Ovary (tissue), 10 donors: ENCODE measurements at places on chromosomes 2 and 18.
A peak's percentile ranks its signal among the peaks of the same experiment; 100 is the strongest.

GRCh38 chr2:217864963-217865772 is 137.6 kb downstream of the TNS1 start:
- no peak for DNase-seq

DNA sequence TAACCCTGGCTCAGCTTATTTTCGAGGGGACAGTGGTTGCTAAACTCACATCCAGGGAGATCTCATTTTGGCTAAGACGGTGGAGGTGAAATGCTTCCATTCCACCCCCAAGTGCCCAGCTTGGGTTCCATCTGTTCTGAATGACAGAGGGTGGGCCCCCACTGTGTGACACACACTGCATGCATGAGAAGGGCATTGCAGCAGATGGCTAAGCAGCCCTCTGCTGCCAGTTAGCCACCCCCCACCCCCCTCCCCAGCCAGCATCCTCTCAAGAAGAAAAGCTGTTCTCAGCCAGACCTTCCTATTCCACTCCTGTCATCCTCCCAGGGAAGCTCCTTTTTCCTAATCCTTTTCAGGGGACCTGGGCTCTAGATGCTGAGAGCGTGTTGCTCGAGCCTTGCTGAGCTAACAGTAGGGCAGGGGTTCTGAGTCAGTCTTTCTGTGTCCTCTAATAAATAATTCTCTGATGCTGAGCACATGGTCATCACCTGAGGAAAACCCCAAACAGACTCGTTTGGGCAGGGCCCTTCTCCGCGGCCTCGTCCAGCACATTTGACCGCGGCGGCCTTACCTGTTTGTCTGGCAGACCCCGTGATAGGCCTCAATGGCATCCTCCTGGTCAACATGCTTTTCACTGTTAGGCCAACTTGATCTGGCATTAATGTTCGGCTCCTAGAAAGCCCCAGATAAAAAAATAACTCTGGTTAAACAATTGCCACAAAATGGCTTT is 49.5 kb upstream of the ACAA2 start:
- no peak for DNase-seq

GRCh38 chr2:157480182-157480961 is 36.5 kb upstream of the CYTIP start:
- no peak for DNase-seq

GRCh38 chr2:151551556-151551955 is 141.9 kb downstream of the RIF1 start:
- DNase-seq, result no peak

- DNase-seq, result no peak
These were observed 4.6 kb upstream of the SDC1 start for GRCh38 chr2:20229322-20230113.

- no peak for DNase-seq
These were observed 1579.4 kb upstream of the TMEFF2 start for GRCh38 chr2:193774166-193774565.

DNA sequence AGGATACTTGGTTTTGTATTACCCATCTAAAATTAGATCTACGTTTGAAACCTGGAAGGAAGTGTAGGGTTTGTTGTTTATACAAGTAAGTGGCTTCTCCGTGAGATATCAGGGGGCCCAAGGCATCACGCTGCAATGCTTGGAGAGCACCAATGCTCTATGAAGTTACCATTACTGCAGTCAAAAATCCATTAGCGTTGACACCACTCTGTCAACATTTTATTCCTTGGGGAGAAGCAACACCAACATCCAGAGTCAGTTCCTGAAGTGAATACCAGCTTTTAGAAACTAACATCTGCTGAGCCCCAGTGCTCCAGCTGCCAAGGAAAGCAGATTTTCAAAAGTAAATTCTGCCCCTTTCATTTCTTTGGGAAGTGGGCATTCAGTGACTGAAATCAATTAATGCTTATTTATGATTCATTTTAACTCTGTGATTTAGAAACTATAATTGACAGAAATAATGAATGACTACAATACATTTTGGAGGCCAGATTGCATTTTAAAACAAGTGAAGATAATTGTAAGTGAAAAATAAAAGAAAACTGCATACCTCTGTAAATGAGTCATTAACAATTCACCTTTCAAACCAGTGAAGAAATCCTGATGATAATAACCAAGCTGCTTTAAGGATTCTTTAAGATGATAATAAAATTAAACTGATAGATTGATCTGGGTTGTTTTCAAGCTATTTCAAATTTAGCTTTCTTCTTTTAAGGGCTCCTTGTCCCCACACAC is 30.5 kb downstream of the LRP1B start:
- DNase-seq, result no peak

GRCh38 chr18:55324166-55324565 is 263.8 kb downstream of the TCF4 start:
- no peak for DNase-seq

DNA sequence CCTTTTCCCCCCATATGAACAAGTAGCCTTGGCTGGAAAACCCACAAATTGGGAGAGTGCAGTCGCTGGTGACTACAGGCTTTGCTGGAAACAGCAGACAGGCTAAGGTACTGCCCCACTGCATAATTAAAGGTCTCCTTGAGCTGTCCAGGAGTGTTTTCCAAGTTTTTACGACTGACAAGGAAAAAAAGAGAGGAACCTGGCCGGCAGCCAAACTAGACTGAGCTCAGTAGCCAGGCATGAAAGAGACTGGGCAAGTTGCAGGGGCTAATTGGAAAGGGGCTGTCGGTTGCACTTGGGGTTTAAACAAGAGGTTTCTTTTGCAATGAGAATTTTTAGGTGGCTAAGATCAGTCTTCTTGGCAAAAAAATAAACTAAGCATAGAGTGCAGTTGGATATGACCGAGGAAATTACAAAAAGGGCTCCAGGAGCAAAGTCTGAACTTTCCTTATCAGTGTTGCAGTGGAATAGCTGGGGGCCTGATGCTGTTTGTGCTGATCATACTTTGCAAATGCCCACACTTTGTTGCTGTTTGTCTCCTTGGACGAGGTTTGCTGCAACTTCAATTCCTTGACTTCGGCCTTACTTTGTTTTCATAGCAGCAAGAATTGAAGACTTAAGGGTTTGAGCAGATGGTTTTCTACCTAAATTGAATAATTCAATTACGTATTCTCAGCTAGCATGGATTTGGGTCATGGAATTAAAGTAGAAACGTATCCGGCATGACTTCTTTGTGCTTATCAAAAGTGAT is 2.1 kb downstream of the GULP1 start:
- DNase-seq, result peak; percentile 75

- DNase-seq, result no peak
These were observed 40.2 kb downstream of the SLC14A1 start for GRCh38 chr18:45764000-45764686.

GRCh38 chr2:20930928-20931327 is 108.0 kb upstream of the LDAH start:
- DNase-seq, result peak; percentile 8

- DNase-seq, result no peak
These were observed 1.9 kb downstream of the CHRNG start for GRCh38 chr2:232541195-232541960.

- no peak for DNase-seq
These were observed 111.7 kb upstream of the SCN1A start for GRCh38 chr2:166239548-166239947.

- DNase-seq, result no peak
These were observed 52.7 kb downstream of the PHLPP1 start for GRCh38 chr18:62767836-62768557.

DNA sequence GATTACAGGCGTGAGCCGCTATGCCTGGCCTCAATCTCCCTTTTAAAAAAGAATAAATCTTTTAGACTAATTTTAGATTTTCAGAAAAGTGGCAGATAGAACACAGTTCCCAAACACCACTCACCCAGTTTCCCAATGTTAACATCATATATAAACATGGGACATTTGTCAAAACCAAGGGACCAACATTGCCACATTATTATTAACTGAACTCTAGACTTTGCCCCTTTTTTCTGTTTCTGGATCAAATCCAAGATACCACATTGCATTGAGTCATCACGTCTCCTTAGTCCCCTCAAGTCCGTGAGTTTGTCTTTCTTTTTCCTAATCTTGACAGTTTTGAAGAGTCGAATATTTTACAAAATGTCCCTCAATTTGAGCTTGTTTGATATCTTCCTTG is 2.4 kb downstream of the C2orf42 start:
- DNase-seq, result no peak

DNA sequence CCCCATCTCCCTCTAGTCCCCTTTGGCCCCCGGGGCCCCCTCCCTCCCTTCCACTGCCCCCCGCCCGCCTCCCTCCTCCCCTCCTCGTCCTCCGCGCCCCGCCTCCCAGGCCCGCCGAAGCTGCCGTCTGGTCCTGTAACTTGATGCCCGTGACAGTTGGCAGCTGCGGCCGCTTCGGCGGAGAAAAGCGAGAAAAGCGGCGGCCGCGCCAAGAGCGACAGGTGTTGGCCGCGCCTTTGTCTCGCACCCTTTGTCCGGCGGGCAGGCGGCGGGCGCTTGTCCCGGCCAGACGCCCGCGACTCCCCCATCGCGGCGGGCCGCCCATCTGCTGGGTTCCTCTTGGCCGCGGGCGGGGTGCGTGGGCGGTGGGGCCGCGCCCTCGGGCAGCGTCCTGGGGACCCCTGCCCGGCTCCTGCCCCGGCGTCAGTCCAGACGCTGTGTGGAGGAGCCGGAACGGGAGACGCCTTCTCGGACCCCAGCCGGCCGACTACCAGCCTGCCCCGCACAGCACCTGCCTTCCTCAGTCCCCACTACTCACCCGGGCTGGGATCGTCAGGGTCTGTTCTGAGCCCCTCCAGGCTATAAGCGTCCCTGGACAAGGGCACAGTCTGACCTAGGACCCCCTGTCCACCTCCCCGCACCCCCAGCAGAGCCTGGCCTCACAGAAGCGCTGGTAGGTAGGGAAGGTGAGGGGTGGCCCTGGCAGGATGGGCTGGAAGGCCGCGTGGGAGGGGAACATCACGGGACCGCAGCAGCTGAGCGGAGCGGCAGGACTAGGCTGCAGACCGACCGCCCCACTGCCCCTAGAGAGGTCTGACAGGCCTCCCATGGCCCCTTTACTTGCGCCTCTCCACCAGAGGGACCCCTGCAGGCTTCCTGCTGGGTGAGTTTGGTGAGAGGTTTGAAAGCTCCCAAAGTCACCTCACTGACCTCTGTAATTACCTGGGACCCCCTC is 1.2 kb upstream of the HES6 start:
- peak; percentile 47 for DNase-seq

GRCh38 chr2:194104687-194105086 is 1552.3 kb upstream of the SLC39A10 start:
- DNase-seq, result no peak

DNA sequence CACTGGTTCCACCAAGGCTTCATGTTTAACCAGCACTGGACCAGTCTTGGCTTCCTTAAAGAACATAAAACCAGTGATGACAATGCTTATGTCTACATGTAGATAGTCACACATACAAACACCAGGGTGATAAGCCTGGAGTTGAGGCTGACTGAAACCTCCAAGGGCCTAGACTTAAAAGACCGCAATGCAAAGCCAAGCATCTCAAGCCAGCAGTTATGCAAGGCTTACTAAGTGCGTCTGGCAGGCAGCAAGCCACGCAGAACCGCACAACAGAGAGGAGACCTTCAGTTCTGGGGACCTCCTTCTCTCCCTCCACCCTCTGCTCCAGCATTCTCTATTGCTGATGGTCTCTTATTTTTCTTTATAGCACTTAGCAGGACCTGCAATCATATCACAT is 63.2 kb upstream of the ACAA2 start:
- no peak for DNase-seq

GRCh38 chr2:212843409-212844199 is 305.0 kb upstream of the ERBB4 start:
- no peak for DNase-seq

GRCh38 chr18:24982831-24983230 is 369.1 kb downstream of the ZNF521 start:
- no peak for DNase-seq

- no peak for DNase-seq
These were observed 162.0 kb upstream of the SETBP1 start for GRCh38 chr18:44518666-44519065.

DNA sequence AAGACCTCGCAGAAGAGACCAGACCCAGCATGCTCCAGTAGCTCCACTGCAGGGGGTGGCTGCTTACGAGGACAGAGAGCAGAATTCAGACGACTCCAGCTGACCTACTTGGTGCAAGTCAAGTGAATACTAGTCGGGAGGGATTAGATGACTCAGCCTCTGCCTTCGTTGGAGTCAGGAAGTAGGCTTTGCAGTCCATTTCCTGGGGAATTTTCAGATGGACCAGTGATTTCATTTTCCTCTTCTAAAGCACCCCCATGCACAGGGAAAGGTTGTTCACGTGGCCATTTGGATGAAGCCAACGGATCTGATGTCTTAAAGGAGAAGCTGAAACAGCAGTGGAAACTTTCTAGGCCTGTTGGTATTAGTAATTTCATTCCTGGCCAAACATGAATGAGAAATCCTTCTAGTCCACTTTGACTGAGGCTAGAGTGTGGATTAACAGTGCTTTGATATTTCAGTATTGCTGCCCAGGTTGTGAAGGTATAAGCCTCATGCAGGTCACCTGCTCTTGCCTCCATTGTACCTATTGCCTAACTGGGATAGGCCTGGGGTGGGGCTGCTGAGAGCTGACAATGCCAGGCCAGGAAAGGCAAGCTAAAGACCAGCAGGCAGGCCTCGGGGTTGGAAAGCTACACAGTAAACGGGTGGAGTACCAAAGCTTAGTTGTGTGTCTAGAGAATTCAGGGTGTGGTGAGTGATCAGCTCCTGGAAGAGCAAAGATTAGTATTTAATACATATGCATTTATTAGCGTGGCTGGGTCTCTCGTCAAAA is 117.6 kb upstream of the FOSL2 start:
- no peak for DNase-seq

DNA sequence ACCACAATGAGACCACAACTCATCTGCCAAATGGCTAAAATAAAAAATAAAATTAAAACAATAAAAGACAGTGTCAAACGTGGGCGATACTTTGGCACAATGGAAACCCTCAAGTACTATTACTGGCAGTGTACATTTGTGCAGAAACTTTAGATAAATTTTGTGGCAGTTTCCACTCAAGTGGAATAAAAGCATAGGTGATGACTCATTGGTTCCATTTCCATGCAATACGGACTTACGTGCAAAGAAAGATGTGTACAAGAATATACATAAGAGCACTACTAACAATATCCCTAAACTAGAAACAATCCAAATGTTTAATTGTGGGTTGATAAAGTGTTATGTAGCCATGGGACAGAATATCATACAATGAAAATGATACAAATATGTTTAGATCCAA is 259.0 kb upstream of the HNMT start:
- no peak for DNase-seq

GRCh38 chr2:120514521-120514920 is 168.6 kb downstream of the INHBB start:
- DNase-seq, result peak; percentile 6

- no peak for DNase-seq
These were observed 9.3 kb downstream of the ALPK2 start for GRCh38 chr18:58619596-58619930.

GRCh38 chr2:231634951-231635875 is 42.5 kb downstream of the TEX44 start:
- DNase-seq, result no peak

DNA sequence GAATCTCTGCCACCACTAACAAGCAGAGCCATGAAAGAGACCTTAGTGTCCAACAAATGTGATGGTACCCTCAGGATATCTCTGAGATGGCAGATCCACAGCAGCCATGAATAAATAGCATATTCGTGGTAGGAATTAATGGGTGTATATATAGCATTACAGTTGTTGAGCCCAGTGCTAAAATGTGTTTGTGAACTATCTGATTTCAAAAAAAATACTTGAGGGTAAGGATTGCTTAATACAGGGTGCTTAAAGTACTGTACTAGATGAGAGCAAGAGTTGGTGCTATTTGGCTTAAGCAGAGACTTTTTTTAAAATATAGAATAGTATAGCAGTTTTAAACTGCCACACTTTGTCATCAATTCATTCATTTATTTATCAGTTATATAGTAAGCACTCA is 101.5 kb upstream of the GALNT5 start:
- no peak for DNase-seq

- peak; percentile 60 for DNase-seq
These were observed 15.9 kb upstream of the TXNDC2 start for GRCh38 chr18:9869715-9870430.
